ENCODE measurements at places on chromosomes 2 and 18.

DNA sequence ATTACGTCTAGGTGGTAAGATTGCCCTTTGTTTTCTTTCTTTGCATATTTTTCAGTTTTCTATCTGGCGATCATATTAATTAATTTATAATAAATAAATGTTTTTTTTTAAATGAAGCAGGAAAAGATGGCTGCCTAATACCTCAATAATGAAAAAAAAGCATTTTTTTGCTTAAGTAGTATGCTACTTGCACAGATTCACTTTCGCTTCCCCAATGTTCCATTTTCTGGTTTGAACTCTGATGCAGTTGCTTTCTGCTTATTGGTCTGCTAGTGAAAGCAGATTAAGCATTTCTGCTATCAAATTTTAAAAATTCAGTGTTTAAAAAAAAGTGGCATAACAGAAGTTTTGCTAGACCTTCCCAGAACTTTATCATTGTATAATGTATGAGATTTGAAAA lies 11.9 kb upstream of the TMEM182 start:
- no peak for DNase-seq

- DNase-seq, result no peak
These were observed 33.4 kb upstream of the SLC8A1 start for GRCh38 chr2:40485318-40485717.

- no peak for DNase-seq
These were observed 55.0 kb upstream of the MCFD2 start for GRCh38 chr2:46970334-46971288.

DNA sequence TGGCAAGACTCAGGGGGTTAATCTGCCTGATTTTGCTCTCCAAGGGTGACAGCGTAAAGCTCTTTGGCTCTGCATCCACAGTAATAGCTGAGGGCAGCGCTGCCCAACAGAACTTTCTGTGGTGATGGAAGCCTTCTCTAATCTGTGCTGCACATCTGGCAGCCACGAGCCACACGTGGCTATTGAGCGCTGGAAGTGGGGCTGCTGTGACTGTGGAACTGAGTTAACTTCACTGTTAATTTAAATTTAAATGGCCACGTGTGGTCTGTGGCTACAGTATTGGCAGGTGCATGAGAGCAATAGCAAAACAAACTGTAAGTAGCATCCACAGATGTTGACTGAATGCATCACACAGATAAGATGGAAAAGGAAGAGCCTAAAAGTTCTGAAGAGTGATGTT lies 47.3 kb upstream of the TMEM200C start:
- DNase-seq, result no peak

DNA sequence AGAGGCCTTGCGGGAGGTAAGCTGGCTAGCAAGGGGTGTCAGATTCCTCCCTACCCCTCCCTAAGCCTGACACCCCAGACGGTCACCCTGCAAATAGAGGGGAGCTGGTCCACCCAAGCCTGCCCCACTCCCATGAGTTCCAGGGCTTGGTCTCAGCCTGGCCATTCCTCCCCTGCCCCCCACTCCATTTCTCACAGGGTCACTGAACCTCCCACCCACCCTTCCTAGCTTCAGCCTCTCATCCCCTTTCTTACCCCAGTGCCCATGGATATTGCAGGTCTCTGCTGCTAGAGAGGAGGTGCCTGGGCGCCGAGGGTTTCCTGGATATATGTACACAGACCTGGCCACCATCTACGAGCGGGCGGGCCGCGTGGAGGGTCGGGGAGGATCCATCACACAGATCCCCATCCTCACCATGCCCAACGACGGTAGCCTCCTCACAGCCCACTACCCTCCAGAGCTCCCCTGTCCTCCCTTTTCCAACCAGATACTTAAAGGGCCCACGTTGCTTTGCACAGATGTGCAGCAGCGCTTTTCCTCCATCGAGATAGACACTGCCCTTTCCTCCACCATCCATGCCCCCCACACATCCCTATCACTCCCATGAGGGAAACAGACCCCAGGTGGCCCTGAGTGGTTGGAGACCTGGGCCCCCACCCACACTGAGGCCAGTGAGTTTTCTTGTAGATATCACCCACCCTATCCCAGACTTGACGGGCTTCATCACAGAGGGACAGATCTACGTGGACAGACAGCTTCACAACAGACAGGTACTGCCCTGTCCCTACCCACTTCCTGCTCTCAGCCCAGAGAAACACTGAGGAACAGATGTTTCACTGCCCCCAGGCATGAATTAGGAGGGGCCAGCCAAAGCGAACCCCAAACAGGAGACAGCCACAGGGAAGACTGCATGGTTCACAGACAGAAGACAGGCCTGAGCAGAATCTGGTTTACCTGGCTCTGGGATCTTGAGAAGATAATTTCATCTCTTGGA lies 15.2 kb upstream of the ANKRD53 start:
- peak; percentile 47 for DNase-seq

- no peak for DNase-seq
These were observed 20.6 kb upstream of the AMMECR1L start for GRCh38 chr2:127906206-127906926.

DNA sequence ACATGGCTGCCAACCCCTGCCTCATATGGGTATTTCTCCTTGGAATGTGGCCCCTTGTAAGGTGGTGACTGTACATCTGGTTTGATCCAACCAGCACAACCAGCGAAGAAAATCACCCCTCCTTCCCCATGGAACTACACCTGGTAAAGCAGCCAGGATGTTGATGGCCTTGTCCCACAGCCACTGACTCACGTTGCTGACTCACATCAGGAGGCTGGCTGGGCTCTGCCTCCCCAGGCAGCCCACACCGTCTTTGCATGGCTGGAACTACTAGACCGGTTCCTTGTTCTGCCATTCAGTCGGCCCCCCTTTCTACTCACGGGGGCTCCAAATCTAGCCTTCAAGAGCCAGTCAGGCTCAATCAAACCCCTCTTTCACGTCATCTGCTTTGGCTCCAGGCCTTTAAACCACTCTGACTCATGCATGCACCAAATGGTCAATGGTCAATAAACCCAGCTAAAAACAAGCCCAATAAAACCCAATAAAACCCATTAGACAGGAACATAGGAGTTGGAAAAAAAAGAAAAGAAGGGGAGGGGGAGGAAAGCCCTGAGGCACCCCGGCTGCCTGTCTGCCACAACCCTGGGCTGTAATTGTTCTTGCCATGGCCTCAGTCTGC lies 114.8 kb downstream of the PLB1 start:
- peak; percentile 67 for DNase-seq

DNA sequence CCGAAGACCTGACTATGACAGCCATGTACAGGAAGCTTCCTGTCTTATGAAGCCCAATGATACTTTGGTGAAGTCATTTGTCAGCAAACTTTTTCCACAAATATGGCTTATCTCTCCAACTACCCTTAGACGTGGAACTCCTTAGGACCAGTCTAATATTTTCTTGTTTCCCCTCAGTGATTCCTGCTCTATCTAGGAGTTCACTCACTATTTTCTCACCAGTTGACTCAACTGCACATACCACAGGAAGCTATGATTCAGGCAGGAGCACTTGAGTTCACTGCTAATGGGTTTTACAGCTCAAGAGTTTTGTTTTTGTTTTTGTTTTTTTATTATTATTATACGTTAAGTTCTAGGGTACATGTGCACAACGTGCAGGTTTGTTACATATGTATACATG lies 109.3 kb downstream of the ANTXR1 start:
- no peak for DNase-seq

- DNase-seq, result no peak
These were observed 226.0 kb upstream of the TANK start for GRCh38 chr2:160934263-160934662.

DNA sequence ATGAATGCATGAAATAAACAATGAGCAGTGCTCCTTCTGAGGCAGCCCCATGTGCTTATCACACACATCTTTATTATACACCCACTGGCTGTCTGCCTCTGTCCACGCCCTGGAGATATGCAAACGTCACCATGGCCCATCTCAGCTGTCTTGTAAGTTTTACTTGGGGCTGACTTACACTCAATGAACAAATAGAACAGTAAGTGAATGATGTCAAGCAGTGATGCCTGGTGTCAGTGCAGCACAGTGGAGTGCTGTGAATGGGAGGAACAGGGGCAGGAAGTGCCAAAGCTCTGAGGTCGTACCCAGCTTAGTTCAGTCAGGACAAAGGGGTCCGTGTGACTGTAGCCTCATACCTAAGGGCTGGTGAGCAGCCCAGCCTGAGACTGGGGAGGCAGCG lies 659.5 kb upstream of the HS6ST1 start:
- DNase-seq, result no peak

DNA sequence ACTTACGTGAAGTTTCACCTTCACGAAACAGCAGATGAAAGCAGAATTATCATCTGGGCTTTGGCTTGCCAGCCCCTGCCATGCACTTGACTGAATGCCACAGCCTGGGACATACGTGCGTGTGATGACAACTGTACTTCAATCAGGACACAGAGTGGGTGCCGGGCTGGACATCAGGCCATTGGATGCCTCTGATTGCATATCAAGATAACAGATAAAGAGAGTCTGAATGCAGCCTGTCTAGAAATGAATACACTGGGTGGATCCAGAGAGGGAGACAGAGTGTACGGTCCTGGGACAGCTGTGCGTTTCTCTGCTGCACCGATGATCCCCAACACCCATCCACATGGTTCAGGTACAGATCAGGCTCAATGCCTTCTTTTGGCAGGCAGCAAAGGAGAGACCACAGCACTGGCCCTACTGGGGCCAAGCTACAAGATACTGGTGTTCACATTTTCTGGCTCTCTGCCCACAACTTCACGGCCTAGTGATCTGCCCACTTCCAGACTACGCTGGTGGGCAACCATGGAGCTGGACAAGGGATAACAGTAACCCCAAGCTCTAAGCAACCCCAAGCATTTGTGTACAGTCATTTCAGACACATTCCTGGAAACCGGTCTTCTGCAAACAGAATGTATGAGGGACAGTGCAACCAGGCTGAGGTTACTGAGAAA lies 35.6 kb downstream of the FBLN7 start:
- no peak for DNase-seq

DNA sequence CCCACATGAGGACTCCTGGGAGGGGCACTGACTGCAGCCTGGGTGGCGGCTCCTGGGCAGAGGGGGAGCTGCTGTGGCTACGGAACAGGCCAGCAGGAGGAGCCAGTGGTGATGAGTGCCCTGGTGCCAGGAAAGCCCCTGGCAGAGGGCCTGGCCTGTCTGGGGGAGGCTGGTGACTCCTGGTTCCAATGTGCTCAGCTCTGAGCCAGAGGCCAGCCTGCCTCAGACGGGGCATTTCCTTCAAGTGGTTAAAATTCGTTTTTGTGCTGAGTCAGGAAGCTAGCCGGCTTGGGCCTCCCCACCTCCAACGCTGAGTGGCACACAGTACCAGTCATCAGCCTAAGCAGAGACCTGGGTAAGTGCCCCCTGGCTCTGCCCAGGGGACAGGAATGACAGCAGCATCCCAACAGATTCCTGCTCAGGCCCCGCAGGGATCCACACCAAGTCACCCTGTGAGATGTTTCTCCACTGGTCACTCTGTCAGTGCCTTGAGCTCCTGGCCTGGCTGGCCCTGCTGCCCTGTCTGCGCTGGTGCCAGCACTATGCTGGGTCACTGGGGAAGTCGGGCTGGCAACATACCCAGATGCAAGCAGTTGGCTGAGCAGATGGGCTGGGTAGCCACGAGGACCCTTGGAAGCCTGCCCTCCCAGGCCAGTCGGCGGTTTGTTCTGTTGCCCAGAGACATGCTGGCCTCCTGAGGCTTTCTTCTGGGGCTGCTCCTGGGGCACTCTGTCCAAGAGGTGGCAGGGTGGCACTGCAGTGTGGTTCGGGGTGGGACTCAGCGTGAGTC lies 7.1 kb upstream of the KLF11 start:
- DNase-seq, result no peak

- DNase-seq, result no peak
These were observed 12.4 kb upstream of the XPO1 start for GRCh38 chr2:61550375-61551209.

GRCh38 chr2:148939271-148939670 lies 64.2 kb downstream of the KIF5C start:
- DNase-seq, result no peak

GRCh38 chr2:73091164-73091563 lies 19.7 kb upstream of the SFXN5 start:
- no peak for DNase-seq

DNA sequence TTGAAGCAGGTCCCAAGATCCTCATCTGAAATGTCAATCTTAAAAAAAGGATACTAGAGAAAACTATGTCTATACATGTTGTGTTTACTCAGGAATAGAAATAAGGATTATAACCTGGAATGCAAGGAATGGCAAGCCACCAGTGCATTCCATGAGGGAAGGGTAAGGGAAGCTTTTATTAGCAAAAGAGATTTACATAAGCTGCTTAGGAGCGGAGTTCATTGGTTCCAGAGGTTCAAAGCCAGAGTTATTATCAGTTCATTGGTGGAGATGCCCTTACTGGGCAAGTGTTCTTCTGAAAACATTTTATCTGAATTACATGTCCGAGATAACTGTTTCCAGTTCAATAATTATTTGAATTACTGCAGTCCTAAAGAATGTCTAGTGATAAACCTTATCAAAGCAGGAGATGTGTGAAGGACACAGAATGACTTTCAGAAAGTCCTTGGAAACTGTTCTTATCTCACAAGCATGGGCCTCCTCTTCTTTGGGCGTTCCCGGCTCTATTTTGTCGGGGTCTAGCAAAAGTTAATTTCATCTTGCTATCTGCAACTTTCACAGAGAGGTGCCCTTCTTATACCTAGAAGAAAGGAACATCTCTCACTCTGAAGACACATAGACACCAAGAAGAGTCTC lies 23.5 kb downstream of the COMMD1 start:
- no peak for DNase-seq

DNA sequence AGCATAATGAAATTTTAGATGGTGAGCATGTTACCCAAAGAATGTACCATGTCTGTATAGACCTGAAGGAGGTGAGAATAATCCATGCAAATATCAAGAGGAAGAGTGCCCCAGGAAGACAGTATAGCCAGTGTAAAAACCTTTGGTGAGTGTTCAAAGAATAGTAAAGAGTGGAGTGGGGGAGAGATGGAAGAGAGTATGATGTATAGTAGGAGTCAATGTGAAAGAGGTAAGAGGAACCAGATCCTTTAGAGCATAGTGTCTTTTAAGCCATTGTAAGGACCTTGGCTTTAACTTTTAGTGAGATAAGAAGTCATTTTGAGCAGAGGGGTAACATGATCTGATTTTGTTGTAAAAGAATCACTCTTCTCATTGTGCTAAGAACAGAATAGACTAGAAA lies 1052.3 kb upstream of the ZEB2 start:
- no peak for DNase-seq

Data from activated CD8-positive, alpha-beta memory T cell treated with anti-CD3 and anti-CD28 coated beads, Interleukin-2, amount 50 U/mL, for 48 hours (primary cell).